ENCODE measurements at places on chromosomes 4 and X.

DNA sequence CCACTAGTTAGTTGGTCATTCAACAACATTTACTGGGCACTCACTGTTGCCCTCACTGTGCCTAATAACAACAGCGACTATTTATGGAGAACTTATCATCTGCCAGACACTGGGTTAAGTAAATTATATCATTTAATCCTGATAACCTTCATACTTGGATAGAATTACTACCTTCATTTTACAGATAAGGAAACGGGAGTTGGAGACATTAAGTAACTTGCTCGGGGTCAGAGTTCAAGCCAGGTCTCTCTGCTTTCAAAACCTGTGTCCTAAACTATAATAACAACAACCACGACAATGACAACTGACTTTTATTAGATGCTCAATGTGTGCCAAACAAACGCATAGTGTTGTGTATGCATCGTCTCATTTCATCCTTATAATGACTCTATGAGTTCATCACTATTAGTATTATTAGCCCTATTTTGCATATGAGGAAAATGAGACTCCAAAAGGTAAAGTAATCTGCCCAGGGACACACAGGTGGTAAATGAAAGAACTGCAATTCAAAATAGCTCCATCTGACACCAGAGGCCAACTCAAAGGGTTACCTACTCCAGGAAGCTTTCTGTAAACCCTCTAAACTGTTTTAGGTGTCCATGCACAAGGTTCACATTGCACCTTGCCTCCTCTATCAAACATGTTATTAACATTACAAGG lies 98.4 kb upstream of the ACSL4 start:
- no peak for DNase-seq

- no peak for DNase-seq
Measured at GRCh38 chr4:143667461-143667860, 33.0 kb downstream of the FREM3 start.

GRCh38 chr4:118989098-118990080 lies 100.7 kb downstream of the SYNPO2 start:
- DNase-seq, result no peak

GRCh38 chr4:886244-886643 lies 45.9 kb downstream of the GAK start:
- DNase-seq, result no peak

- no peak for DNase-seq
Measured at GRCh38 chrX:132532913-132533312, 44.1 kb upstream of the MBNL3 start.

DNA sequence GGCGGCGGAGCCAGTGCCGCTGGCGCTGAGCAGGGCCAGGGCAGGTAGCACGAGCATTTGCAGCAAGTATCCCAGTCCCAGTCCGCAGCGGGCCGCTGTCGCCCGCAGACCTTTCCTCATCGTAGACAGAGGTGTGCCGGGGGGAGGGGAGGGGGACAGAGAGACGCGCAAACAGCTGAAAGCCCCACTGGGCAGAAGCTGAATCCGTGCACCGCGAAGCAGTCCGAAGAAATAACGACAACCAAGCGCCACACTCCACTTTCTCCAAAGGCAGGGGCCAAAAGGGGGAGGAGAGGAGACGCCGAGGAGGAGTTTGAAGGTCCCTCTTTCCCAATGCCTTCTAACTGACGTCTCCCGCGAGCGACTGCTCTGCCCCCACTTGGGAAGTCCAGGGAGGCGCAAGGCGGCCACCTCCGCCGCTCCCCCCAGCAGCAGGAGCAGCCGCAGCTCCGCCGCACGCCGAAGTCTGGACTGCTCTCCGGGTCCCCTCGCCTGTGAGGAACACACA lies at the start of gene UNC5C:
Gene UNC5C, minus strand, starts transcription at position 236 of the 508 bp plus-strand sequence.
- DNase-seq, result no peak

- no peak for DNase-seq
Measured at GRCh38 chr4:1802720-1803522, 9.8 kb downstream of the FGFR3 start.

- DNase-seq, result peak; percentile 1
Measured at GRCh38 chr4:187726485-187726884, 269.1 kb upstream of the ZFP42 start.

GRCh38 chr4:6944301-6945051 lies 34.9 kb downstream of the TBC1D14 start:
- DNase-seq, result no peak

- DNase-seq, result no peak
Measured at GRCh38 chr4:126907389-126907788, 725.4 kb upstream of the INTU start.

DNA sequence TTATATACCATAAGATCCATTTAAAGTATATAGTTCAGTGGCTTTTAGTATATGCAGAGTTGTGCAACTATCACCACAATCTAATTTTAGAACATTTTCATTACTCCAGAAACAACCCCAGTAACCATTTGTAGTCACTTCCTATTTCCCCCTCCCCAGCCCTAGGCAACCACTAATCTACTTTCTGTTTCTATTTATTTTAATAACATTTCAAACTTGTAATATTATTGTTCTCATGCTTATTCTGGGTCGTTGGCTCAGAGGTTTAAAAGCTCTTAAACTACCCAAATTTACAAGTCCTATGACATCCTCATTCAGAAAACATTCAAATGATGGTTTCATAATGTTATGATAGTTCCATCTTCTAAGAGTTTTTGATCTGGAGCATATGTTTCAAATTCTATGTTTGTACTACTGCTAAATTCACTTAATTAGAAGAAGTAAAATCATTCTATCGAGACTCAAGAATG lies 18.4 kb downstream of the XIAP start:
- DNase-seq, result no peak

DNA sequence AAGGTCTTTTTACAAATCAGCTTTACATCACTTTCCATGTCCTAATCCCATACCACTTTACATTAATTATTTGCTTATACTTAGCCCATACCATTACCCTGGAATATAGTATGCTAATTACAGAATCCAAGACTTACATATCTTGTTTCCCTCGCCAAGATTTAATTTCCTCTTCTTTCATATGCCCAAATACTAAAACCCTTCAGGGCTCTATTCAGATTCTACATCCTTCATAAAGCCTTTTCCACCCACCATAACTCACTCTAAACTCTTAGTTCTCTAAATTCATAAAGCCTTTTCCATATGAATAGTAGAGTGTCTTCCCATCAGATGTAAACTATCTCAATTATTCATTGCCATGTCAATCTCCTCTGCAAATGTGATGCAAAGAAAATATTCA lies 390.7 kb downstream of the STPG2 start:
- no peak for DNase-seq

- DNase-seq, result no peak
Measured at GRCh38 chr4:138158746-138159297, 83.3 kb downstream of the SLC7A11 start.

- DNase-seq, result no peak
Measured at GRCh38 chrX:13702111-13702789, 13.3 kb downstream of the RAB9A start.

- DNase-seq, result no peak
Measured at GRCh38 chr4:5112333-5113095, 61.2 kb downstream of the STK32B start.

DNA sequence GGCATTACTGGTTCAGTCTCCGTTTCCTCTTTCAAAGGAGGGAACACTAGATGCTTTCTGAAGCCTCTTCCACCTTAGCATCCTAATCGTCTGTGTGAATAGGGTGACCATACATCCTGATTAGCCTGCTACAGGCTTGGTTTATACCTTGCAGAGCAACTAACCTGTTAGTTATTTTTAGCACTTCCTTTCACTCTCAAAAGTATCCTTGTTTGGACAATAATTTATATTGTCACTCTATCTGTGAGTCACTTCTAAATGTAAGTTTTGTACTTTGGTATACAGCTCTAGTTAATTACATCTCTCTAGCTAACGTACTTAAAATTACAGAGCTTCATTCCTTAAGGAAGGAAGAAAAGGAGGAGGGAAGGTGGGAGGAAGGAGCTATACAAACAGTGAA lies 174.5 kb downstream of the GPC3 start:
- DNase-seq, result no peak

GRCh38 chr4:4919927-4920326 lies 60.5 kb downstream of the MSX1 start:
- DNase-seq, result no peak

DNA sequence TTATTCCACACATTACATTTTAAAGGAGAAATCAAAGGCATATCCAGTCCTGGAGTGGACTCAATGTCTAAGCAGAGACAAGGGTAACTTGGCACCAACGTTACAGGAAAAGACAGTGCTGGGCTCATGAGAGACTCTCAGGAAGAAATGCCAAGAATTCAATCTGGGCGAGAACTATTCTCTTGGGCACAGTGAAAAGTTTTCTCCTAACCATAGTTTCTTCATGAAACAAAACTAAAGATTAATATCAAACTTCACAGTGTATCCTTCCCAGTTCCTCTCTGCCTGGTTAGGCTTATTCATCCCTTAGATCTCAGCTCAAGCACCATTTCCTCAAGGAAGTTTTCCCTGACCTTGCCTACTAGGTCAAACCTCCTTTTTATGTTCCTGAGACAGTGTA lies 109.4 kb upstream of the TLL1 start:
- DNase-seq, result no peak

DNA sequence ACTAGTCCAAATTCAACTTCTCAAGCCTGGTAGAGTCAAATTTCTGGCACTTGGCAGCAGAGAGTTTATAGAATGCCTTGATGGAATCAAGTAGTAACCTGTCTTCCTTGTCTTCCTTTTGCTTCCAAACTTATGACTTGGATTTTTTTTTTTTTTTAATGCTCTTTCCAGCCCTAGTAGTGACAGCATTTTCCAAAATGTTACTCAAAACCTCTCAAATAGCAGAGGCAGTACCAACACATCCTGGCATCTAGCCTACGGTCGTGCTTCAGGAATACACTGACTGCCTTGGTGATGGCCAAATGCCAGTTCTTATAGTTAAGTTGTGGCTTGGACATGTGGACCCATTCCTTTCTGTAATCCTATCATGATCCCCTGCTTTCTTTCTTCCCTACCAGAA lies 46.0 kb downstream of the GALNT7 start:
- DNase-seq, result no peak

GRCh38 chrX:39953879-39954278 lies 143.9 kb downstream of the BCOR start:
- DNase-seq, result peak; percentile 60

Measured in SHP77 treated with DMSO at 0.1 percent for 48 hours (cell line).